ENCODE measurements at places on chromosomes 7 and 10. TPM values are rescaled to one million over a fixed set of nuclear protein-coding genes. Genes with fewer than 3 reads are reported as not detected.

The VSTM4 gene
- total RNA-seq: 4.7 TPM

DNA sequence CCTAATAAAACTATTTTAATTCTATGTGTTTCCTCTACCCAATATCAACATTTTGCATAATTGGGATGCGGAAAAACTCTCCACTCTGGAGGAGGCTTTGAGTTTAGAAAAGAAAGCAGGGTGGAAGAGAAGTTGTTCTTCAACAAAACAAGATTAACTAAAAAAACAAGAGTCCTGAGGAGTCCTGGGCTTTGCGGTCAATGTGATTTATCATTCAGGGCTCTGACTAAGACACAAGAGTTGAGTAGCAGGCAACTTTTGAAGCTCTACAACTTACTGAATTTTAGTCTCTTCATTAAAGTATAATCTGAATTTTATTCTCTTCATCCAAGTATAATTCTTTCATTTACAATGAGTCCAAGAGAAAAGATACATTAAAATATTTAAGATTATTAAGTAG is 18.3 kb upstream of the TMEM26 start:
- no peak for DNase-seq

The ZKSCAN1 gene
- 41.9 TPM for total RNA-seq

The MYL10 gene
- not detected for total RNA-seq

DNA sequence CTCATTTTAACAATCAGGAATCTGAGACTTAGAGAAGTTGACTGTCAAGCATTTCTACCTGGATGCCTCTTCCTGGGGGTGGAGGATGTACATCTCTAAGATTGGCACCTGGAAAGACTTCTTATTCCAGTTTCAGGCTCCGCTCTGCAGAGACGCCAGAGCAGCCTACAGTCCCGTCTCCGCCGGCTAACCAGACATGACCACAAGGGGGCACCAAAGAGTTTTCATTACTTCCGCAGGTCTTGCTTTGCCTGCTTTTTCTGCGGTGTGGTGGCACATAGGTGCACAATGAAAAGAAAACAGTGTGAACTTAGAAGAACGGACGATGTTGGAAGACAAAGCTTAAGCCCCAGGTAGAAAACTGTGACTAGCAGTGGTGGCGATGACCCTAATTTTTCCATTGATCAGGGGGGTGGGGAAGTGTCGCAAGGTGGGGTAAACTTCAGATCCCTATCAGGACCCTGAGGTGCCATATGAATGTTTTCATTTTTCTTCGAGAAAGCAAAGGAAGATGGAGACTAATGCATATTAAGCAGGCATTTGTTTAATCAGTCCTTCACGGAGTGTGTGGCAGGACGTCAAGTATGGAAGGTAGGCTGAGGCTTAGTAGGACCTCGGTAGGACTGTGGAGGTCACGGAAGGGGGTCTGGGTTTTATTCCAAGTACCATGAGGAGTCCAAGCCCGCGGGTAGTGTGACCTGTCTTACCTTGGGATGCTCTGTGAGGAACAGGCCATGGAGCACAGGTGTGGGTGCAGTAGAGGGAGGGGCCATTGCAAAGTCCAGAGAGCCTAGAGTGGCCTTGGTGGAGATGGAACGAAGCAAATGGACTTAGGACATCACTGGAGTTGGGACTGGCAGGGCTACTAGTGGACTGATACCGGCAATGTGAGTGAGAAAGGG is 60.1 kb upstream of the SORCS3 start:
- peak; percentile 69 for DNase-seq

The LIPK gene
- total RNA-seq: not detected

The SGCE gene
- total RNA-seq: 77.4 TPM

GRCh38 chr10:43671659-43672531 is 23.2 kb upstream of the ZNF32 start:
- DNase-seq: peak; percentile 82

DNA sequence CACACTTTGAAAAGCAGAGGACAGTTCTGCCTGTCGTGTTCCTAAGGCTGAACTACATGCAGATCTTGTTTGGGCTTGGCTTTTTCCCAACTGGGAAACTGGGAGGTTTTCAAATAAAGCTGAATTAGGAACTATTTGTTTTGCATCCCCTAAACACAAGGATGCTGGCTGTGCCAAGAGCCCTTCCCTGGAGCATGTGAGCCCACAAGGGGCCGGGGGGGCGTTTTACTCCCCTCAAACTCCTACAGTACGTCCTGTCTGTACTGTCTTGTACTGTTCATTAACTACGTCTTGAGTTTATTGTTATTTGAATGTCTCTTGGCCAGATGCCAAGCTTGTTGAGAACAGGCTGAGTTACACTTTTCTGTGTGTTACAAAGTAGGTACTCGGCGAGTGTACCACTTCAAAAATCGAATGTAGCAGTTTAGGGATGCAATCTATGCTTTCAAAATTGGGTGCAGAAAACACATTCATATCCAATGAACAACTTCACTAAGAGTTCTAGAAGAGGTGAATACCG is 94.9 kb downstream of the GFRA1 start:
- no peak for DNase-seq

DNA sequence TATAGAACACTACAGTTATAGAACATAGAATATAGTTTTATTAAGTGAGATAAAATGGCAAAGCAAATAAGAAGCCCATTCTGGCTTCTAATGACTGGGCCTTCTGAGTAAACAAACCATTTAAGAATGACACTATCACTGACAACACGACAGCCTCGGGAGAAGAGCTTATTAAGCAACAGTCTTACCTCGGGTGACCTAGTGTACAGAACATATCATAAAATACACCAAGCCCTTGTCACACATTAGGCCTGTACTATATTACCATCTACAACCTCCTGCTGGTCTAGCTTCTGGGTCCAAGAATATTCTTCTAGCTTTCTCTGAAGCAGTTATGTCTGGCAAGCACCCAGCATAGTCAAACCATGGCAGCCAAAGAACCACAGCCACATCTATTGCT is 32.0 kb downstream of the CCDC186 start:
- no peak for DNase-seq

The SH2D4B gene
- not detected for total RNA-seq

The H2BK1 gene
- total RNA-seq: not detected

DNA sequence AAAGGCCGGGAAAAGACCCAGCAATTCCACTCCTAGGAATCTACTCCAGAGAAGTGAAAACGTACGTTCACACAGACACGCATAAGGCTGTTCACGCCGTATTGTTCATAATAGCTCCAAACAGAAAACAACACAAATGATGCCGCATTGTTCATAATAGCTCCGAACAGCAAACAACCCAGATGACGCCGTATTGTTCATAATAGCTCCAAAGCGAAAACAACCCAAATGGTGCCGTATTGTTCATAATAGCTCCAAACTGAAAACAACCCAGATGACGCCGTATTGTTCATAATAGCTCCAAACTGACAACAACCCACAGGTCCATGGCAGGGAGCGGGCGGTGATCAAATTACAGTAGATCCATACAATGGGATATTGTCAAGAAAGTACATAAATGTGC is 85.2 kb upstream of the DNAAF5 start:
- DNase-seq: no peak
